ENCODE measurements at places on chromosomes 16 and 17.
A peak's percentile ranks its signal among the peaks of the same experiment; 100 is the strongest.

DNA sequence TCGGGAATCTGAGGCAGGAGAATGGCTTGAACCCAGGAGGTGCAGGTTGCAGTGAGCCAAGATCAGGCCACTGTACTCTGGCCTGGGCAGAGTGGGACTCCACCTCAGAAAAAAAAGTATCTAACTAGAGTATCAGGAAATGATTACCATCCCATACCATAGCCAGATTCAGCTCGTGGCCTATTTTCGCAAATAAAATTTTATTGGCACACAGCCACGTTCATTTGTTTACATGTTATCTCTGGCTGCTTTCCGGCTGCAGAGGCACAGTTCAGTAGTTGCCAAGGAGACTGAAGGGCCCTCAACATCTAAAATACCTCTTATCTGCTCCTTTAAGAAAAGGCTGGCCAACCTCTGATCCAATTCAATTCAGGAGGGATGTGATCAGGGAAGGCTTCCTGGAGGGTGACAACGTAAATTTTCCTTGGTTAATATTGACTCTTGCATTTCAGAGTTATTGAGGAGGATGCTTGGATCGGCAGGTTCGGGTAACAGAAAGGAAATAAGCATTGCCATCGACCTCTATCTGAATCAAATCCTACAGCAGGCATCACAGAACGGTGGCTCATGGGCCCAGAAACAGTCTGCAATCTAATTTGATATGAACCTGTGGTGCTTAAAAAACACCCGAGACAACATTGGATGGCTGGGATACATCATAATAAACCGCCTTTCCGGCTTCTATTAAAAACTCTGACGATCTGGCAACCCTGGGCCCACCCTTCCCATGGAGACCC, 73.8 kb downstream of the XYLT1 start:
- peak; percentile 42 for DNase-seq

DNA sequence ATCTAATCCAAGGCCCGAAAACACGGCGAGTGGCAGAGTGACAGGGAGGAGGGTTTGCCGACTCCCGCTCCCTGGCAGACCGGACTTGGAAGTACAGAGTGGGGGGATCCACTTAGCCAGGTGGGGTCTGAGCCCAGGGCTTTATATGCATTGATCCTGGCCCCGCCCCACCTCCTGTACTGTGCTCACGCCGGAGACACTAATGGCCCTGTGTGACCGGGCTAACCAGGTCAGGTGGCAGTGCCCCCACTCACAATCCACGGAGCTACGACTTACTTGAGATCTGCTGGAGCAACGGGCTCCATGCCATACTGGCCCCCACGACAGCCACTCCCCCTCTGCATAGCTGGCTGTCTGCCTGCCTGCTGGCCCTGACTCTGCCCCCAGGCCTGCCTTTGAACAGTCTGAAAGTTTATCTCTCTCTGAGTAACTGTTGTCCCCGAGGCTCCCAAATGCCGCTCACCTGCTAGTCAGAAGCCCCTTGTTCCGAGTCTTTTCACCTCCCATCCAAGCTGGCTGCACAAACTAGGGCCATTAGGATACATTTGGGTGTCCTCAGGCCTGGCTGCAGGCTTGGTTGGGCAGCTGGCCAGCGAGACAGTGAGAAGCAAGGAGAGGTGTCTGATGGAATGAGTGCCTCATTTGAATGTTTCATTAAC, 28.0 kb downstream of the CACNA1G start:
- no peak for DNase-seq

GRCh38 chr16:25730396-25730795, 38.6 kb downstream of the HS3ST4 start:
- DNase-seq, result no peak

GRCh38 chr17:34386697-34387550, 23.9 kb upstream of the CCL1 start:
- DNase-seq, result no peak

GRCh38 chr16:51450909-51451308, 299.8 kb upstream of the SALL1 start:
- no peak for DNase-seq

GRCh38 chr16:11495066-11495407, 91.7 kb downstream of the LITAF start:
- no peak for DNase-seq

- DNase-seq, result no peak
These were observed 380.3 kb downstream of the SNX29 start for GRCh38 chr16:12356632-12357340.

GRCh38 chr17:5355421-5356129, 63.9 kb downstream of the NUP88 start:
- DNase-seq, result no peak

GRCh38 chr16:2090777-2091546, 43.2 kb downstream of the TSC2 start:
- DNase-seq, result no peak

GRCh38 chr17:37848690-37849616, 75.3 kb upstream of the TBC1D3K start:
- DNase-seq, result no peak

DNA sequence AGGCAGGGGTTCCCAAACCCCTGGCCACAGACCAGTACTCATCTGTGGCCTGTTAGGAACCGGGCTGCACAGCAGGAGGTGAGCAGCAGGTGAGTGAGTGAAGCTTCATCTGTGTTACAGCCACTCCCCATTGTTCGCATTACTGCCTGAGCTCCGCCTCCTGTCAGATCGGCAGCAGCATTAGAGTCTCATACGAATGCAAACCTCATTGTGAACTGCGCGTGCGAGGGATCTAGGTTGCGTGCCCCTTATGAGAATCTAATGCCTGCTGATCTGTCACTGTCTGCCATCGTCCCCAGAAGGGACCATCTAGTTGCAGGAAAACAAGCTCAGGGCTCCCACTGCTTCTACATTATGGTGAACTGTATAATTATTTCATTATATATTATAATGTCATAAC, 25.1 kb upstream of the RMI2 start:
- no peak for DNase-seq

DNA sequence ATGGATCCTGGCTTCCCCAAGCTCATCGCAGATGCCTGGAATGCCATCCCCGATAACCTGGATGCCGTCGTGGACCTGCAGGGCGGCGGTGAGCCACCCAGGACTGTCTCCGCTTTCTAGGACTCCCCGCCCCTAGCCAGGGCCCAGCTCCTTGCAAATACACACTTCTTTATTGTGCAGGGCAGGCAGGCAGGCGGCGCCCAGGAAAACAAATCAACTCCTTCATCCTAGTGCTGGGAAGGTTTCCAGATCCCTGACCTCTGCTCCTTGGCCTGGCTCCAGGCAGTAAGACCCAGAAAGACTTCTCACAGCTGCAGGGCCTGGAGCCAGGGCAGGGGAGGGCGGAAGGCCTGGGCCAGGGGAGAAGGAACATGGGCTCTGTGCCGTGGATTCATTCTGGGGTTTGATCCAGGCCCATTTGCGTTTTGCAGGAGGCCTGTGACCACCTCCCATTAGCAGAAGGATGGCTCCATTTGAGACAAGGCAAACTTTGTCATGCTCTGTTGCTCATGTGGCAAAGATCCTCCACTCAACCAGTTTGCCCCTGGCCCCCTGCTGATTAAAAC, 6.0 kb upstream of the LPCAT2 start:
- DNase-seq, result no peak

GRCh38 chr16:87348616-87349157, 31.5 kb upstream of the C16orf95 start:
- DNase-seq, result no peak

GRCh38 chr17:50899559-50900319, 33.6 kb upstream of the TOB1 start:
- DNase-seq, result no peak

- no peak for DNase-seq
These were observed 3.3 kb upstream of the AXIN2 start for GRCh38 chr17:65564793-65565192.

- DNase-seq, result no peak
These were observed 39.9 kb downstream of the SNX29 start for GRCh38 chr16:12016291-12016947.

DNA sequence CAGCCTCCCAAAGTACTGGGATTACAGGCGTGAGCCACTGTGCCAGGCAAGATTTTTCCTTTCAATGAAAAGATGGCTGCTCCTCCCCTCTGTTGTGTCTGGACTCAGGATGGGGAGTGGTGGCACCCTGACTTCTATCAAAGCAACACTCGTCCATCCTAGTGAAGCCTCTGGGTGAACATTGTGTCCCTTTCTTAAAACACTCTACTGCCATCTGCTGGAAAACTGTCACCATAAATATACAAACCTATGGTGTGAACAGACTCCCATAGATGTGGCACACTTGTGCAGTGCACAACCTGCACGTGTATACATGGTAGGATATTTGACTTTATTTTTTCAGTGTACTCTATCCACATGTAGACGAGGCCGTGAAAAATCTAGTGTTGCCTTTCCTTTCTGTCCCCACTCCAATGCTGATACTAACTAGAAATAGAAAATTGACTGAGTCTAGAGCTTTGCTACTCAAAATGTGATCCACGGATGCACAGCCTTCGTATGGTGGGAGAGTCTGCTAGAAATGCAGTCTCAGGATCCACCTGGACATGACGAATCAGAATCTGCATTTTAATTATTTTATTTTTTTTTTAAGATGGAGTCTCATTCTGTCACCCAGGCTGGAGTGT, 55.9 kb upstream of the PLCG2 start:
- no peak for DNase-seq

GRCh38 chr17:47611372-47612350, 38.1 kb upstream of the KPNB1 start:
- DNase-seq, result no peak

DNA sequence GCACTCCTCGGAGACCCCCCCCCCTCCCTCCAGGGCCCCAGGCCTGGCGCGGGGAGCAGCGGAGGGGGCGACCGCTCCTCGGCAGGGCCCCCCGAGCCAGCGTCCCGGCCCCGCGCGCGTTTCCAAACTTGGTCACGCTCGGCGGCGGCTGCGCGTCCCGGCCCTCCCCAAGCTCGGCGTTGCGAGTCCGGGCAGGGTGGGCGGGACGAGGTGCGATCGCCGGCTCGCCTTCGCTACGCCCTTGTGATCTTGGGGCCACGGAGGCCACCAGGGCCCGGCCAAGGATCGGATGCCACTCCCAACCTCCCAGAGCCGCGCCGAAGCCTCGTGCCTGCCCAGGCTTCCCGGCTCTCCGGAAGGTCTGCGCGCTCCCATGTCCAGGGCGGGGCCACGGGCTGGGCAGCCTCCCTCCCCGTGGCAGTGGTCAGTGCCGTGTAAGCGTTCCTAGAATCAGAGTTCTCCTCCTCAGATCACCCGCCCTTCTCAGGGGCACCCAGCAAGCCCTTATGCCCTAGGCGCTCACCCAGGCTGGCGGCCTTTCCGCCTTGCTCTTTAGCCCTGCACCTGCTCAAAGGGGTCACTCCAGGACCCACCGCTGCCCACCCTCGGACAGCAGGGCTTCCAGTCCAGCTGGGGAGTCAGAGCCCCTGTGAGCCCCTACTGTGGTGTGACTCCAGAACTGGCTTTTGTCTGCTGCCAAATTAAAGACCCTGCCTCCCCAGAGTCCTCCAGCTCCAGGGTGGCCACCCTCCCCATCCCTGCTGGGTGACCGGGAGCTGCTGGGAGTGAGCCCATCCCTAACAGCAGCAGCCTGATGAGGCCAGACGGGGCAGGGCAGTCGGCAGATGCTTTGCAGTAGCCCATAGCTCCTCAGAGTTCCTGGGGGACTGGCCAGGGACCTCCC, 12.2 kb upstream of the MRPS23 start:
- no peak for DNase-seq

DNA sequence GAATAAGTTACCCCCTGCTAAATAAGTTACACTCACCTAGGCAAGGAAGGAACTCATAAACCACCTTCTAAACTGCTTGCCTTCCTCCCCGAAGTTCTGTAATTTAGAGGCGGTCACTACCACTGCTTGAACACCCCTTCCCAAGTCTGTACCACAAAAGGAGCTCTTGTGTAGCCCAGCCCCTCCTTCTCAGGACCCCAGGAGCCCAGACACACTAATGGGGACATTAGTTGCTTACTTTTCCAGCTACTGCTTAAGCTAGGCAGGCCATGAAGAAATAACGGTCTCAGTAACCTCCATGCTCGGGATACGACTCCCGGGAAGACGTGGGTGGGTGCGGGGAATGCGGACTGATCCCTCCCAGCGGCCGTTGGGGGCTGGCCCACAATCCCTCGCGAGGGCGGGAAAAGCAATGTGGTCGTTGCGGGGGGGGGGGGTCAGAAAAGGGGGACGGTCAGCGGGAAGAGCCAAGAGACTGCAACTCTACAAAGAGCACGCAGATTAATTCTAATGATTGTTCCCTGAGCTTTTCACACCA, at the start of gene TEX14:
Gene TEX14 (minus strand): TSS at position 345 of the 538 bp plus-strand sequence. CDS start 40,044 bp downstream, outside the sequence.
- no peak for DNase-seq

GRCh38 chr17:78976907-78977680, 2.6 kb downstream of the LGALS3BP start:
- DNase-seq, result no peak

GRCh38 chr17:57366558-57367351, 110.4 kb downstream of the MSI2 start:
- no peak for DNase-seq

DNA sequence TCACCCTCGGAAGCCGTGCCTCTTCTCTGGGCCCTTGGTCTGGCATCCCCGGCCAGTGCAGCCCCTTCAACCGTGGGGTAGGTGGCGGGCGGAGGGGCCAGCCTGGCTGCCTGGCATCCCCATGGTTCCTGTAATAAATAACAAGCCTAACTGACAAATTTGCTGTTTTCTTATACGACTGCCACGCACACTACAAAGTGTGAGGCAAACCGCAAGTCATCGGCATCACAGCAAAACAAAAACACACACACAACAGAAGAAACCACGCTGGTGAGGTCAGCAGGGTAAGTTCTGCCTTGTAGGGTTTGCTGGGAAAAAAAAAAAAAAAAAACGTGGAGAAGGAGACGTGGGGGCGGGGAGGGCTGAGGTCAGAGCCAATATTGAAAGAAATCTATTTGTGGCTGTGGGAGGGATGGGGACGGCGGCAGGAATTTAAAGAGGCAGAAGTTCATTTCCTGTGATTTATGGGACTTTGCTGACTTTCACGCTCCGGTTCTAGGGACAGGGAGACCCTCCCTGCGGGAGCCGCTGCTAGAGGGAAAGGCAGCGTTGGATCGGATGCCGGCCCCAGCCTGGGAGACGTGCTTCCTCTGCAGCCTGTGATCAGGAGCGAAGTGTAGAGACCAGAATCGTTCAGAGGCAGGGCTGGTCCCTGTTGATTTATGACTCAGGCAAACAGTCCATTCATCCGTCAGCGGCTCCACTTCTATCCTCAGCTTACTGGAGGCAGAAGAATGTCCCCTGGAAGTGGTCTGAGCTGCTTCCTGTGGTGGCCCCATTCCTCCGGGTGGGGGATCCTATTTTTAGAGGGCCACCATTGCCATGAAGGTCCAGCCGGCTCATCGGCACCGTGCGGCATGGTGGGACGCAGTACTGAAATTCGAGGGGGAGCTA, 162.8 kb downstream of the FOXL1 start:
- no peak for DNase-seq

DNA sequence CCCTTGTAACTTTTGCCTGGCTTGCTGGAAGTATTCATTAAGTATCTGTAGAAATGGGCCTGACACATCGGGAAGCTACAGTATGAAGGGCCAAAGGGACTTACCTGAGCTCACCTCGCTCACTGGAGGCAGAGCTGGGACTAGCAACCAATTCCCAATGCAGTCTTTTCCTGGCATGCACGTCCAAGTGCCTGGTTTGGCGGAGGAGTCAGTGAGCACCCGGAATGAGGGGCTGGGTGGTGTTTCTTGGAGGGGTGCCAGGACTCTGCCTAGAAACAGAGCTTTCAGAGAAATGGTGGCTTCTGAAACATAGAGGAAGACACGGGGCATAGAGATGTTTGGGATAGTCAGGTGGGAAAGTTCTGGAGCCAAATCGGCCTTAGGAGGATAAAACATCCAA, 18.4 kb upstream of the GPRC5C start:
- DNase-seq, result no peak

- no peak for DNase-seq
These were observed 319.2 kb downstream of the SOX9 start for GRCh38 chr17:72439893-72440502.

Data from activated effector memory CD4-positive, alpha-beta T cell treated with Interleukin-2 at 50 U/mL for 16 hours (primary cell).